Stimulated activated naive CD4-positive, alpha-beta T cell treated with Interleukin-2 at 50 U/mL for 16 hours (primary cell): ENCODE measurements at places on chromosomes 6 and 20.

- no peak for DNase-seq
Observed at GRCh38 chr6:116115781-116116180, 10.2 kb downstream of the COL10A1 start.

- no peak for DNase-seq
Observed at GRCh38 chr20:7773511-7773910, 166.7 kb downstream of the HAO1 start.

GRCh38 chr6:127581576-127581975 lies 4.6 kb downstream of the C6orf58 start:
- DNase-seq = no peak

GRCh38 chr20:353166-353565 lies 6.3 kb downstream of the NRSN2 start:
- DNase-seq = no peak

DNA sequence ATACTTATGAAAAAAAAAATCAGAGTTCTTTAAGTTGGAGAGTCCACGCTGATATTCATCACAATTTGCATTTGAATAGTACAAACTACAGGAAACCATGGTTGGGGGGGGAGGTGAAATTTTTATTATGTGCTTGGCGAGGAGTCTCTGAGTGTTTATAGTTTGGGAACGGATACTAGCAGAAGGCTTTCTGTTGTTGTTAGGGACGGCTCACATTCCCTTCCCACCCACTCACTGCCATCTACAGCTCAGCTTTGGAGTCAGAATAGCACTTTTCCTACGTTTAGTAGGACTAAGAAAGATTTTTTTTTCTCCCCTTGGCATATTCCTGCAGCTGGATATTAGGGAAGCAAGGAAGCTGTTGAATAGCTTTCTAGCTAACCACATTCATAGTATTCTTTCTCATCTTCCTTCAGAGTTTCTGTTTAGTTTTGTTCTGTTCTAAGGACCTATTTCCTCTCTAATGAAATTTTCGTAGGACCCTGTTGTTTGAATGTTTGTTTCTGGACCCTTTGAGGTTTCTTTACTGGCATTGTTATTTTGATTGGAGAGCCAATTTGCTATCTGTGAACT lies 235.1 kb upstream of the ZNF217 start:
- DNase-seq = no peak
